Left kidney (tissue), 8 donors: ENCODE measurements at places on chromosomes 12 and 14.
A peak's percentile ranks its signal among the peaks of the same experiment; 100 is the strongest.

DNA sequence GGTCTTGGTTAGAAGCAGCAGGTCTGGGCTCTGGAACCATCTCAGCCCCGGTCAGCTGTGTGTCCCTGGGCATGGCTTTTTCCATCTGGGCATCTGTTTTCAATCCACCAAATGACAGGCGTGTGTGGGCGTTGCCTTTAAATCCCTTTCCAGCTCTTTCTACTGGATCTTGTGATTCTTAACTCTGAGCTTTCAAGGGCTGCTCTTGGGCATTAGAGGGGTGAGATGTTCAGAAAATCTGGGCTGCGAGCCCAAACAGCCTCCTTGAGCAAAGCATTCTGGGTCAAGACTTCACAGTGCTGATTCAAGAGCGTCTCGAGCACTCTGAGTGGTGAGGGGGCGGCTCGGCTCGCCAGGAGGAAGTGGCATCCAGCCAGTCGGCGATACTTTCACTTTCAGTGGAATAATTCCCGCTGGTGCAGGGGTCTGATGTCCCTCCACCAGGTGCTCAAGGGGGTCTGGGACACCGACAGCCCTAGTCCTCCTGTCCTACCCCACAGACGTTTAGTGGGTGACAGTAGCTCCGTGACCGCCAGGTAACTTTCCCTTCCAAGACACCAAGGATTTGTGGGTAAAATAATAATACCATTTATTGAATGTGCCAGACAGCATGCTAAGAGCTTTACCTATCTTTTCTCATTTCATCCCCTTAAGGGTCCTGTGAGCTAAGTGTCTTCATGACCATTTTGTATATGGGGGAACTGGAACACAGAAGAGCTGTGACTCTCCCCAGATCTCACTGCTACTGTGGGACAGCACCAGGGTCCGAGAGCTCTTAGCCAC is 114.0 kb downstream of the PLXNC1 start:
- DNase-seq, result peak; percentile 74

DNA sequence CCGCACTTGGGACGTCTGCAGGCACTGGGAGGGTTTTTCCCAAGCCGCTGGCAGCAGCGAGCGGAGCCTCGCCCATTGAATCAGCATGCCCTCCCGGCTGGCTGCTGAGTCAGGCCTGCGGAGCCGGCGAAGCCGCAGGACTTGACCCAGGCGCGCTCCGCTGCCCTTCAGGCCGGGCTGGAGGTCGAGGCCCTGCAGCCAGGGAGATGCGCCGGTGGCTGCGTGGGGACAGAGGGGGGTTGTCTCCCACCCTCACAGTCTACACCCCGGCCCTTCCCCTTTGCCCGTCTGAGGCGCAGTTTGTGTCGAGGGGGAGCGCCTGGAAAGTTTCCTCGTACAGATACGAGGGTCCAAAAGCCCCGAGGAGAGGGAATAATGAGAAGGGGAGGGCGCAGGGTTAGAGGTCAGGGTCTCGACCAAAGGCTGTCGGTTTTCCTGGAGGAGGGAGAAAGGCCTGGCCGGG is 759 bp upstream of the KLC1 start:
- peak; percentile 34 for DNase-seq

GRCh38 chr12:50066402-50066801 is 9.0 kb downstream of the ASIC1 start:
- DNase-seq, result no peak

DNA sequence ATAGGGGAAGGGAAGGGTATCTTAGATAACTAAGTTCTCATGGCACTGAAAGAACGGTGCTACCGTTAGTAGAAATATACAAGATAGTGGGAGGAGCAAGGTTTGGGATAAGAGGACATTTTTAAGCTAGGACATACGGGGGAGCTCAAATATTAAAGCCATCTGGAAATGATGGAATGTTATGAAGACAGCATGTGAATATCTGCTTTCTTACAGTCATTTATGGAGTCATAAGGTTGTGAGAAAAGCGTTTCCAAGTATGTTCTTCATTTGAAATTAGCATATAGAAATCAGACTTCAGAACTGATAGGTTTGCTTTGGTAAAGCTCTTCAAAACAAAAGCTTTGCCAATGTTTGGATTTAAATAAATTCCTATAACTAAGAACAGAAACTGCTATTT is 62.3 kb downstream of the OTOGL start:
- DNase-seq, result no peak

DNA sequence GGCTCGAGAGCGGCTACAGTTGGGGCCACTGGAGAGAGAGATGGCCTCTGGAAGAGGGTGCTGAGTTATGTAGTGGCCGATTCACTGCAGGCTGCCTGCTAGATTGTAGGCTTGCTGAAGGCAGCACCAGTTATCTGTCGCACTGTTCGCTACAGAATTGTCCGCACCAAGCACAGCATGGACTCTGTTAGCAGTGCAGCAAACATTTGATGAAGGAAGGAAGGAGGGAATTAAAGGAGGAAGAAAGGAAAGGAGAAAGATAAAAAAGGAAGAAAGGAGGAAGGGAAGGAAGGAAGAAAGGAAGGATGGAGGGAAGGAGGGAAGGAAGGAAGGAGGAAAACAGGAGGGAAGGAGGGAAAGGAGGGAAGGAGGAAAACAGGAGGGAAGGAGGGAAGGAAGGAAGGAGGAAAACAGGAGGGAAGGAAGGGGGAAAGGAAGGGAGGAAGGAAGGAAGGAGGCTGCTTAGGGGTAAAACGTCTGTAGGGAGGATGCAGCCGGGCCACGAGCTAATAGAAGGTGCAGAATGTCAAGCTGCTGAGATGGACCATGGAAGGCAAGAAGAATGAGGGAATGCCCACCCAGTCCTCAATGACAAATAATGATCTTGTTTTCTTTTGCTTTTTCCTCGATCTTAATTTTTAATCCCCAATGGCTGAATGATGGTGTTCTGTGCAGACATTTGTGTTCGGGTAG is 27.3 kb upstream of the ADIPOR2 start:
- no peak for DNase-seq

DNA sequence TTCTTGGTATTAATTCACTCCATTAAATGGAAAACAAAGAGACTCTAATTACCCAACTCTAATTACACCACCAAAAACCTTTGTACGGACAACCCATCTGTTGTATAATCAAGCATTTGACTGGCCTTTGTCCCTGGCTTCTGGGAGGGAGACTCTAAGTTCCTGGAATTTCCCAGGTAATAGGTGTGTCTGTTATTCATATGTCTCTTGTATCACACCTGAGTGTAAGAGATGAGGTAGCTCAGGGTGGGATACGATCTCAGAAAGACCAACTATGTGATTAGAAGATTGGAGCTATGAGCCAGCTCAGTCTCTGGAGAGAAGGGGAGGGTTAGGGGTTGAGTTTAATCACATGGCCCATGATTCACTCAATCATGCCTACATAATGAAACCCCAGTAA is 94.7 kb upstream of the PLXNC1 start:
- no peak for DNase-seq

GRCh38 chr12:110698171-110698902 is 9.4 kb upstream of the HVCN1 start:
- DNase-seq, result peak; percentile 72

DNA sequence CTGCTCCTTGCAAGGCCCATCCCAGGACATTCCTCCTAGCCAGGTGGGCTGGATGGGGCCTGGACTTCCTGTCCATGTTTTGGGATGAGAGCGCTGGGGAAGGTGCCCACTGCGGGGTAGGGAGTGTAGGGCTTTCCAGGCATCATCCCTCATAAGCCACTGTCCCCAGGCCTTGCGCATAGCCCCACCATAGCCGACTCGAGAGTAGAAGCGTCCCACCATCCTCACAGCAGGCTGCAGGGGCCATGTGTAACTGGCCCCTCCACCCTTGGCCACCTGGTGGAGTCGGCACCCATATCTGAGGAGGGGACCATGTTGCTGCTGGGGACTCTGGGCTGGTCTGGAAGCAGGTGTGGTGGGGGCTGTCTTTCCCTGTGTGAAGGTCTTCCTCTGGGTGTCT is 30.5 kb downstream of the SH2B3 start:
- DNase-seq, result no peak

- no peak for DNase-seq
Observed at GRCh38 chr14:53900499-53900898, 56.1 kb downstream of the BMP4 start.

- no peak for DNase-seq
Observed at GRCh38 chr12:15541996-15542631, 219.8 kb downstream of the PTPRO start.

- no peak for DNase-seq
Observed at GRCh38 chr14:68327231-68327630, 465.6 kb downstream of the ZFP36L1 start.

GRCh38 chr14:51846631-51847488 is 13.6 kb upstream of the GNG2 start:
- peak; percentile 56 for DNase-seq

- no peak for DNase-seq
Observed at GRCh38 chr12:108553799-108554198, 7.2 kb downstream of the SART3 start.

DNA sequence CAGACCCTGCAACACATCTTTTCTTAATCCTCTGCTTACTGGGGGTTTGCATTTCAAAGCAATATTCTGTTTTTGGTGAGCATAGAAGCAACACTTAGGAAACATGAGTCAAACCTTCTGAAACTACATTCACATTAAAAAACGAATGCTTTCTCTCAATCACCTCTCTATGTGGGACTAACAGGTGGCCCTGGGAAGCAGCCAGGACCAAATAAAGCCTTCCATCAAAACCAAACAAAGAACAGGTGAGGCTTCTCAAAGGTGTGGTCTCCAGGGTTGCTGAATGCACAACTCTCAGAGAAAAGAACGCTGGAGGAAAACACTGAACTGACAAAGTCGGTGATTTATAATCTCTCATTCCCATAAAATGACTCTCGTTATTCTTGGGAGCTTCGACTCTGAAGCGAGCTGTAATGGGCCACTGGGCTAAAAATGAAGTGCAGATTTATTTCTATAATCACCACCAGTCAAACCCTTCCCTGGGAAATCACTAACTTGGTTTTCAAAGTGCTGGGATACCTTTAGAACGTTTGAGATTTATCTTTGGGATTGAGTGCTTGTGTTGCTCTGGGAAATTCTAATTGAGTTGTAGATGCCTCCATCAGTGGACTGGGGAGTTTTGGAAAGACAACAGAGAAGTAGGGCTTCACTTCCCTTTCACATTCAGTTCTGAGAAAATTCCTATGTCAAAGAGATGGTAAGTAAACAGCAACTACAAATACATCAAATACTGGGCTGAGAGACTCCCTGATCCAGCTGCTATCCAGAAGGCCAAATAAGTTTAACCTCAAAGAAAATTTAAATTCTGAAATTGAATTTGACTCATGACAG is 262.0 kb upstream of the TMPO start:
- DNase-seq, result peak; percentile 42

DNA sequence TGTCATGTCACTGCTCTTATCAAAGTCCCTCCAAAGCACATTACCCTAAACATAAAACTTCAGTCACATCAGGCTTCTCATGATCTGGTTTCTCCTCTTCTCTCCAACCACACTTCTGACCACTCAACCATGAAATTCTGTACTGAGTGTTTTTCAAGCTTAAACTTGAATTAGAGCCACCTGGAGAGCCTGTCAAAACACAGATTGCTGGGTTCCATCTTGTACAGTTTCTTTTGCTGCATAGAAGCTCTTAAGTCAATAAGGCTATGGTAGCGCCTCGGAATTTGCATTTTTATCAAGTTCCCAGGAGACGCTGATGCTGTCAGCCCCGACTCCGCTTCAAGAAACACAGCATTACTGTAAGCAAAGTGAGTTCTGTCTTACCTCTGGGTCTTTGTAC is 16.4 kb upstream of the SRRM4 start:
- no peak for DNase-seq

DNA sequence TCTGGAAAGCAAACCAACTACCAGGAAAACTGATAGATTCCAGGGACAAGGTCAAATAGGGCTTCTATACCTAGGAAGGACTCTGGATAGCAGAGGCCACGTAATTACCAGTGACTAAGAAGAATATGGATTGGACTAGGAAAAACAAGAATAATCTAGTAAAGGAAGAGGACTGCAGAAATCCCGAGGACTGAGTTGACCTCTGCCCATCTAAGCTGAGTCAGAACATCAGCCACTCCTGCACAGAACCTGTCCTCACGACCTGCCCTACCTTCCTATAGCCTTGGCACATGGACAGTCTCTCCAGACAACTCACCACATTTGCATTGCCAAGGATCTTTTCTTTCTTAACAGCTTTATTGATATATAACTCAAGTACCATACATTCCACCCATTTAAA is 2.3 kb downstream of the OR6J1 start:
- no peak for DNase-seq

GRCh38 chr12:52912711-52913430 is 8.0 kb upstream of the KRT8 start:
- no peak for DNase-seq
